Activated gamma-delta T cell treated with Interleukin-2 at 50 U/mL for 16 hours (primary cell): ENCODE measurements at places on chromosomes 1 and 21.

DNA sequence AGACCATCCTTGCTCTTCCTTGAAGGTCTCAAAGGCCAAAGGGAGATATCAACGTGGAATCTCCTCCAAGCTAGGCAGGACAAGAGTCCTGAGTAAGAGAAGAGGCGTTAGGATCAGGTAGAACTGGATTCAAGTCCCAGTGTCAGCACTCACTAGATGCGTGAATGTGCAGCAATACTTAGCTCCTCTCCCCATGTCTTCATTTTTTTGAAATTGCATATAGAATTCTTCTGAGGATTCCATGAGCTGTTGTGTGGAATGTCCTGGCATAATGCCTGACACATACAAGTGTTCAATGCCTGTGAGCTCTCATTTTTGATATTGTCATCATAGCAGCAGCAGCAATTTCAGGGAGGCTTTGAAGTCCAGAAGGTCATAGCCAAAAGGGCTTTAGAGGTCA, 333.2 kb downstream of the KCNH1 start:
- DNase-seq: no peak

DNA sequence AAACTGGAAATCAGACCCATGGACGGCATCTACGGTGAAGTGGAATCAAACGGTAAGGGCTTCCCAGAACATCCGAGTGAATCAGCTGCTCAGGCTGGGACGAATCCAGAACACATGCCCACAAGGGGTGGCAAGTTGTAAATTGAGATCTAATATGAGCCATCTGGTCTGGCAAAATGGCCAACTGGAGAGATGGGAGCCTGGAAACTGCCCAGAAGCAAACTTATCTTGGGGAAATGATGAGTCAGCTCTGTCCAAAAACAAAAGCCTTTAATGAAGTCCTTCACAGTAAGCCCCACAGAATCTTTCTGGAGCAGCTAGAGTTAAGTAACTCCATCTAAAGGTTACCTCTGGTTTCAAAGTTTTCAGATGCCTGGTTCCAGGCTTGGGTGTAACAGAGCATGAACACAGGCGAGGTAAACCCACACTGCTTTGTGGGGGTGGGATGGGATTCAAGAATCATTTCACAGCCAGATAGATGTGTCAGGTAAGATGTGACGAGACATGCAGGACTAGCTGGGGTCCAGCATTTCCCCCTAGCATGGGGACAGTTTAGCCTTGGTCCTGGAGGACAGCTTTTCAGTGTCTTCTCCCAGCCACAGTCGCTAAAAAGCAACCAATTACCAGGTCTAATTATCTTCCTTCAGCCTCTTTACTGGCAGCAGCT, 10.5 kb upstream of the SRP9 start:
- no peak for DNase-seq

GRCh38 chr21:29557200-29557599, 258.5 kb downstream of the BACH1 start:
- DNase-seq: no peak

GRCh38 chr1:54701996-54702395, 13.7 kb upstream of the TTC4 start:
- no peak for DNase-seq

DNA sequence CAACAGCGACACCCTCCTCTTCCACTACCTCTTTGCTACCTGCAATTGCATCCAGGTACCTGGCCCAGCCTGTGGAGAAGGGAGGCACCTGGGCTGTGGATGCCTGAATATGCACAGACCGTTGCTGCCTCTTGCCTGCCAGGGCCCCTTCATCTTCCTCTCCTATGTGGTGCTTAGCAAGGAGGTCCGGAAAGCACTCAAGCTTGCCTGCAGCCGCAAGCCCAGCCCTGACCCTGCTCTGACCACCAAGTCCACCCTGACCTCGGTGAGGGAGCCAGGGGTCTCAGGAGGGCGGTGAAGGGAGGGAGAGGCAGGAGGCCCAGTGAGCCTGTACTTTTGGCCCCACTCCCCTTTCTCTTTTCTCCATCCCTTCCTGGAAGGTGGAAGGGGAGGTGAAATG, 11.5 kb downstream of the PSRC1 start:
- no peak for DNase-seq

DNA sequence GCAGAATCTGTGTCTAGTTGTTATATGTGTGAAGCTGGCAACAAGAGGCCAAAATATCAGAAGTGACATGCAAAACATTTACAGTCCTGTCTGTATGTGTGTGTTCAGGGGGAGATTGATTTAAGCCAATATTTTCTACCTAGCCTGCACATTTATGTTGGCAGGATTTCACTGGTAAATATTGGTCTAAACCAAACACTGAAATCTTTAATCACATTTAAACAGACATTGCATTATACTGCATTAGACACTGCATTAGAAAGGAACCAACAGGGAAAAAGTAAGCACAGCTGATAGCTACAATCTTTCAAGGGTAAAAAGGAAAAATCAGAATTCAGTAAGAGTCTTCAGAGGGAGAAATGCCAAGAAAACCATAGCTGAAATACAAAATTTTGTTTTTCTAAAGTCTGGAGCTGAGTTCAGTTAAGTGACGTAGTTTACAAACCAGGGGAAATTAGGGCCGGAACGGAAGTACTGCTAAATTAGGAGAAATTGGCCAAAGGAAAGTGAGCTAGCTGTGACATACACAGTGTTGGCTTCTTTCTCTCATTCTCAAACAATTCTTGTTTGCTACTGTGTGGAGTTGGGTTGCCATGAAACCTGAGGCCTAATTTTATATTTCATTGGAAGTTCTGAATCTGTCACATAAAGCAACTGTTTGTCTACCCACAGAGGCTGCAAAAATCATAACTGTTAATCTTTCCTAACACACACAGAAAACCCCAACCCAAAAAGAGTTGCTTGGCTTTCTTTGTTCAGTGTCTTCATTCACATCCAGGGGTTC, 217.3 kb upstream of the SGIP1 start:
- DNase-seq: no peak

DNA sequence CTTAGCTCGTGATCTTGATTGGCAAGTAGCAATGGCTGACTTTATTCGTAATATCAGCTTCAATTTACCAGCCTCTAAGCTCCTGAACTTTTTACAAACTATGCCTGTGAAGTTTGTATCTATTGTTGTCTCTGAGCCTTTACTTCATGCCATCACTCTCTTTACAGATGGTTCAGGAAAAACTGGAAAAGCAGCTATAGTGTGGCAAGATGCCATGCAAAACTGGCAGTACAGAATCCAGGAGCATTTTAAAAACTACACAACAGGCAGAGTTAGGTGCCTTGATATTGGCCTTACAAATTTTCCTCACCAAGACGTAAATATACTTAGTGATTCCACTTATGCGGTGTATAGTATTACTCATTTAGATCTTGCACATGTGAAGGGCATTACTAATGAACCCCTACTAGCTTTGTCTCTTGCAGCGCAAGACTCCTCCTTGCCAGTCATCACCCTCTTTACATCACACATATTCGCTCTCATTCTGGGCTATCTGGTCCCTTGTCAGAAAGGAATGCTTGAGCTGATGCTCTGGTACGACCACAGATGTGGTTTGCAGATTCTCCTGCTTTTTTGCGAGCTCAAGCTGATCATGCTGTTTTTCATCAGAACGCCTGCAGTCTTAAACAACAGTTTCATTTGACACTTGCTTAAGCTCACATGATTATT, 36.3 kb downstream of the CLCA1 start:
- DNase-seq: no peak

- no peak for DNase-seq
Observed at GRCh38 chr1:3316340-3316943, 138.0 kb upstream of the ARHGEF16 start.

- no peak for DNase-seq
Observed at GRCh38 chr1:212633161-212633560, 24.6 kb downstream of the ATF3 start.

DNA sequence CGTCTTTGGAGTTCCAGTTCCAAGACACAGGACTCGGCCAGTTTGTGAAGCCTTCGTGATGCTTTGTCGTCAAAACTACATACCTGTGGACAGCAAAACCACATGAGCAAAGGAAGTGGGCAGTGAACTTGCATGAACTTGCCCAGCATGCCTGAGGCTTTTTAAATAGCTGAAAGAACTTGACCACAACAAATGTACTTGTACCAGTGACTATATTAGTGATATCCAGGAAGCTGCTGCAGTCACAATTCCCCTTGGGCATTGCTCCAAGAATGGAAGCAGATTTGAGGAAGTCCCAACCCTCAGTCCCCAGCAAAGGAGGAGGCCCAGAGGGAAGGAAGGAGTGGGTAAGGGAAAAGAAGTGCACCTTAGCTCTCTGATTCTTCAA, 2.6 kb downstream of the FUCA1 start:
- no peak for DNase-seq

GRCh38 chr1:99503276-99503747, 142.6 kb upstream of the PALMD start:
- no peak for DNase-seq

- DNase-seq: no peak
Observed at GRCh38 chr1:9009438-9010370, 16.5 kb downstream of the SLC2A7 start.

- DNase-seq: no peak
Observed at GRCh38 chr1:157249739-157250138, 111.5 kb upstream of the ETV3 start.

- no peak for DNase-seq
Observed at GRCh38 chr21:26554365-26554764, 18.7 kb downstream of the CYYR1 start.

GRCh38 chr1:74570797-74571492, 58.5 kb upstream of the LRRC53 start:
- no peak for DNase-seq

DNA sequence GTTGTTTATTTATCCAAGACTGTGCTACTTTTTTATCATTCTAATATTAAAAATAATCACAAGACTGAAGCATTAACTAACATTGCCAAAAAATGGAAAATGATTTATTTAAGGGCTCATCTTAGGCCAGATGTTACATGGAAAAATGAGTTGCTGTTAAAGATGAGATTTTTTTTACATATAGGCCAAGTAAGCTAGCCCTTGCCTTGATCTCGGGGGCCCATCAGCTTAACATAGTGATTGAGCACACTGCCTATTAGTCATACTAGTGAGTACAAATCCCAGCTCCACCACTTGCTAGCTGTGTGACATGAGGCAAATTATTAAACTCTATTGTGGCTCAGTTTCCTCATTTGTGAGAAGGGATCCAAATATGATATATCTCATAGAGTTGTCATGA, 275.9 kb upstream of the SNX7 start:
- no peak for DNase-seq

GRCh38 chr1:7962014-7962335, 464 bp downstream of the PARK7 start:
- no peak for DNase-seq

DNA sequence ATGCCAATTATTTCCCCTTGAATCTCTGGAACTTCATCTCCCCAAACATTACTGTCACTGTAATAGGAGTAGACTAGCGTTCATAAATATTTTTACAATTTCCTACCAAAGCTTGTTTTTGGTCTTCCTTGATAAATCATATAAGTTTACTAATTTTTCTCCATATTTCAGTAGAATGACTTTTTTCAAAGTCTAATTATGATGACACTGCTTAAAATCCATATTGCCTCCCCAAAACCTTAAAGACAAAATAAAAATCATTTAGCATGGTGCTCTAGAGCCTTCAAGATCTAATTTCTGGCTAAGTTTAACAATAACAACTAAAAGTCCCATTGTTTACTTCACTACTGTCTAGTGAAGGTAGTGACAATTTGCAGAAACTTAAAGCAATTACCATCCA, 474.2 kb upstream of the CHRM3 start:
- DNase-seq: no peak

GRCh38 chr1:50977575-50978143, 7.6 kb downstream of the CDKN2C start:
- no peak for DNase-seq

DNA sequence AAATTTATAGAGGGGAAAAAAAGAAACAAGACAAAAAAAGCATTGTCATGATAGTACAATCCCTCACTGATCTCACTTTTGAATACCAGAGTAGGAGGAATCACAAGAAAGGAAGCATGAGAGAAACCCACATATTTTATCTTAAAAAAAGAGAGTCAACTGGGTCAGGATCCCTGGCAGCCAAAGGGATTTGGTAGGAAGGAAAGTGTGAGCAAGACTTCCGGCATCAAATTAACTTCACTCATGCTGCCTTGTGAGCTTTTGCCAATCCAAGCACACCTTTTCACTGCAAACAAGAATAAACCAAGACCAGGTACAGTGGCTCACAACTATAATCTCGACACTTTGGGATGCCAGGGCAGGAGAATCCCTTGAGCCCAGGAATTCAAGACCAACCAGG, 53.1 kb downstream of the SLC9C2 start:
- no peak for DNase-seq

DNA sequence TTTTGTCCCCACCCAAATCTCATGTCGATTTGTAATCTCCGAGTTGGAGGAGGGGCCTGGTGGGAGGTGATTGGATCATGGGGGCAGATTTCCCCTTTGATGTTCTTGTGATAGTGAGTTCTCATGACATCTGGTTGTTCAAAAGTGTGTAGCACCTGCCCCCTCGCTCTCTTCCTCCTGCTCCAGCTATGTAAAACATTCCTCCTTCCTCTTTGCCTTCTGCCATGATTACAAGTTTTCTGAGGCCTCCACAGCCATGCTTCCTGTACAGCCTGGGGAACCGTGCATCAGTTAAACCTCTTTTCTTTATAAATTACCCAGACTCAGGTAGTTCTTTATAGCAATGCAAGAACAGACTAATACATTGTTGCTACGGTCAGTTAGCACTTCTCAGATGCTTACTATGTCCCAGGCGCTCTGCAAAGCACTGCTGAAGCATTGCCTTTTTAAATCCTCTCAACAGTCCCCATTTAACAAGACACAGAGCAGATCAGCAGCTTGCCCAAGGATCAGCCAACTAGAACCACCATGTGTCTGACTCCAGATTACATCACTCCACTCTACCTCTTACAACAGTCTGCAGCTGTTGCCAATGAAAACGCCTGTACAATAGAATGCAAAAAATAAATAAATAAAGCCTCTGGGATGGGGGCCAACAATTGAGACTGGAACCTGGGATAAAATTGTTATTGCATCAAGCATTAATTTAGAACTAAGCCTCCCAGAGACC, 52.4 kb upstream of the USP1 start:
- DNase-seq: no peak

GRCh38 chr1:165933446-165934170, 106.2 kb downstream of the UCK2 start:
- DNase-seq: no peak

DNA sequence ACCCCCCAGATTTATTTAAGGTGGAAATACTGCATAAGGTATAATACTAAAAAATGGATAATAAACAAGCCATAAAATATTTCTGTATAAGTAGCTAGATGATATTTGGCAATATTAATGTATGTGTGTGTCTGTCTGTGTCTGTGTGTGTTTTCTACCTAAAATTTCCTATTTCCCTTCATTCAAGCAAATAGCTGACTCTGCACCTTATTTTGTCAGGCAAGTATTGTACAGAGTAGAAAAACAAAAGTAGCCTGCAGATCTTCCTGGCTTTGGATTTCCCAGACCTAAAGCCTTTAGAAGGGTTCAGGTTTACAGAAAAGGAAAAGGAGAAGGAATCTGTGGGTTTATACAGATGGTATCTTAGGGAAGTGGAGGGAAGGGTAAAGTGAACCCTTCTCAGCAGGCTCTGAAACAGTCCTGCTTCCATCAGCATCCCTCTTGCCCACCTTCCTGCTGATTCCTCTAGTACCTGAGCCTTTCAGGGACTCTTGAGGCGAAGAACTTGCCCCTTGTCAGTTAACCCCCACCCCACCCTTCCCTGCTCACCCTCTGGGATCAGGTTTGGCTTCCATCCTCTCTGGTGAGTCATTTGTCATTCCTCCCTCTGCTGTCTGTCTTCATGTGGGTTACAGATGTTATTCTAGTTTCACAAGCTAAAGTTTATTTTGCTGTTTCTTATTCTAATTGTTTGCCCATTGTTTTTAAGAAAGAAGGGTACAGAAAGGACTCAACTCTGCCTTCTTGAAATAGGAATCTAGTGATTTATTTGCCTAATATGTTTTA, 21.7 kb upstream of the RGS16 start:
- no peak for DNase-seq
